ENCODE measurements at places on chromosomes 2 and 18.

DNA sequence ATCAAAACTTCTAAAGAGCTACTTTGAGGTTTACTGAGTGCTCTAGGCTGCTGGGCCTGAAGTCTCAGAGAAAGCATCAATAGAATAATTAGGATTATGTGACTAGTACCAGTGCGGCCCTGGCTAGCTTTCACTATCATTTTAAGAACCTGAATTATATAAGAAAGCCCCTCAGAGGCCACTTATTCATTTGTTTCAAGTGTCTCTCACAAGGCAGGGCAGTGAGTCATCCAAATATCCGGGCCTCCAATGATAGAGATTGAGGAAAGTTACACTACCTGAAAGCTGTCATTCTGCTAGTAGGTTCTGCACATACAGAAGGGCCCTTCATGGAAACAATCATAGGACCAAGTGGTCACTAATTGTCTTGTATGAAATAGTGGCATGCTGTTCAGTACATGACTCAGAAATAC, 193.1 kb downstream of the L3MBTL4 start:
- DNase-seq: no peak

DNA sequence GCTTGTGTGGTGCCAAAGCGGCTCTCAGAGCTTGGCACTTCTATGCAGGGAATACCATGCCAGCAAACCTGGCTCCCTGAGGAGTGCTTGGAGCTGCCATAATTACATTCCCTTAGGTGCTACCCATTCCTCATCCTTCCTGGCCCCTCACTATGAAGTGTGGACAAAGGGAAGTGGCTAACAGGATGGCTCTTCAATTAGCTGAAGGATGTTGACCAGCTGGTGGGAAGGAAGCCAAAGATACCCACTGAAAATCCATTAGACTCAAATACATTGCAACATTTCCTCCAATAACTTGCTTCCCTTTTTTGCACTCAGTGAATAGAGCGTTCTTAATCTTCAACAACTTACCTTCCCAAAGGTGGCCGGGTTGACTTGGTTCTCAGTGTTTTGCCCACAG, 8.5 kb downstream of the RFX8 start:
- DNase-seq: no peak

GRCh38 chr2:44598330-44599119, 236.8 kb downstream of the CAMKMT start:
- DNase-seq: no peak

DNA sequence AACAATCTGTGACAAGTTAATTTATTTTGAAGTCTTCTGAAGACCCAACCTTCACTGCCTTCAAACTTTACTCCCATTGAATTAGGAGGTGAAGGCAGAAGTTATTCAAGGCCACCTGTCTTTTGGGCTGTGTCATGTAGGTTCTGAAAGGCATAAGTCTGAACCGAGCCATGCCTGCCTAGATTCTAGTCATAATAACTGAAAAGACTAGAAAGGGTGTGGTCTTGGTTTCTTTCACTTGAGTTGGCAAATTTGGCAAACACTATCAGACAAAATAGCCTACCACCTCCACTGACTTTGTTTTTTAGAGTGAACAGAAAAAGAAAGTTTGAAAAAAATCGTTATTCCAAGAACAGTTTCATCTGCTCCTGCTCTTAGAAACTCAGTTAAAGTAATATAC, 38.4 kb downstream of the PPM1B start:
- DNase-seq: no peak

DNA sequence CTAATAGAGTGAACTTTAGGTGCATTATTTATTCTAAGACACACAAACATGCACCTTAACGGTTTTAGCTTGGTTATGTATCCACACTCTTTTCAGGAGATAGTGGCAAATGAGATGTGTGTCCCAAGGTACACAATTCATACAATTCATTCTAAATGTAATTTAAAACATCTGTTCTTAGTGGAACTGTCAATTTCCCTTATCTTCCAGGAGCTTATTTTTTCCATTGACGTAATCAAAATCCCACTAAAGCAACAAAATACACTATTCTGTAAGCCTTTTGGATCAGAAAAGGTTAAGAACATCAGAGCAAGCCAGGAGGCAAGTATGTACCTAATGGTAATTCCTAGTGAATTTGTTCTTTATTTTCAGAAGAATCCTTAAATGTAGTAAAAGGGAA, 19.8 kb downstream of the EIF2AK3 start:
- no peak for DNase-seq

DNA sequence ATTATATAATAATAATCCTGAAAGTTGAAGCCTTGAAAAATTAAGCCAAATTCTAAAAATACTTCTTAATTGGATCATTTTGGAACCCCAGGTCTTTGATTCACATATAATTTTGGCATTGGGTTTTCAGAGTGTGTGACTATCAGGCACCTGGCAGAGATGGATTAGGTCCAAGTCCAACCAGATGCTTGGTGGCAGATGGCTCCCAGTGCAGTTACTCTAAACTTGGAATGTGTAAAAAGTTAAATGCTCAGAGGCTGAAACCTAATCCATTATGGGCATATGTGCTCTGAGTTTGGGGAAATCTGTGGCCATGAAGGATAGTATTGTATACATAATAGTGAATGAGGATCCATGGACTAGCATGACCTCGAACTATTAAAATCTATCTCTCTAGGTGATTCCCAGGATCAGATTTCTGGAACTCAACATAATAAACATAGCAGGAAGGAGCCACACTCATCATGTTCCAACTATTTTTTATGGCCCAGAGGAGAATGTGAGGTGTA, 333.0 kb downstream of the RPRM start:
- DNase-seq: no peak

- DNase-seq: no peak
Measured at GRCh38 chr2:54330926-54331835, 75.2 kb upstream of the TSPYL6 start.

- DNase-seq: no peak
Measured at GRCh38 chr2:65382323-65382722, 50.1 kb downstream of the SPRED2 start.

- no peak for DNase-seq
Measured at GRCh38 chr2:43123028-43123427, 103.4 kb downstream of the ZFP36L2 start.

- DNase-seq: no peak
Measured at GRCh38 chr2:26461601-26462023, 16.3 kb downstream of the OTOF start.

- no peak for DNase-seq
Measured at GRCh38 chr2:61926531-61927477, 21.3 kb downstream of the COMMD1 start.

DNA sequence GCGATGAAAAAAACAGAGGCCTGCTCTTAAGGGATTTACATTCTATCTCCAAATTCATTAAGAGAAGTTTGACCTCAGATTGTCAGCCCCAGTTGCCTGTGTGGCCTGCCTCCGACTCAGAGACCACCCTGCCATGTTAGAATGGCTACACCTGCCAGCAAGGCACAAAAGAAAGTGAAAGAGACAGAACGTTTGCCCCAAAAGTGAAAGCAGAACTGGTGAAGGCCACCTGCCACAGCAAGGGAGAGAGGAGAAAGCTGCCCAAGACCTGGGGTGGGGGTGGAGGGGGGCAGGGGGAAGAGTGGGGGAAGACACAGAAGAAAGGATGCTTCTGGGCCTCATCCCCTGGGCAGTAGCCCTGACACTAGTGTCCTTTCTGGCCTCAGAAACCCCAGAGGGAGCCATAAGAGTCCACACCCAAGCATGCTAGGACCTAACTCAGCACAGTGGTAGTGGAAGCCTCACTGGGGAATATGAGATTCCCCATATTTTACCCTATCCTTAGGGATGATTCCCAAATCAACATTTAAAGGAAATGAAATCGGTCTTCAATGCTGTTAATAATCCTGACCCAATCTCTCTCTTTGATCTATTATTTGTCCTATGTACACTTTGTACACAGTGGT, 389.7 kb downstream of the TXNL1 start:
- no peak for DNase-seq

- no peak for DNase-seq
Measured at GRCh38 chr2:107437807-107438206, 388.9 kb upstream of the RGPD4 start.

DNA sequence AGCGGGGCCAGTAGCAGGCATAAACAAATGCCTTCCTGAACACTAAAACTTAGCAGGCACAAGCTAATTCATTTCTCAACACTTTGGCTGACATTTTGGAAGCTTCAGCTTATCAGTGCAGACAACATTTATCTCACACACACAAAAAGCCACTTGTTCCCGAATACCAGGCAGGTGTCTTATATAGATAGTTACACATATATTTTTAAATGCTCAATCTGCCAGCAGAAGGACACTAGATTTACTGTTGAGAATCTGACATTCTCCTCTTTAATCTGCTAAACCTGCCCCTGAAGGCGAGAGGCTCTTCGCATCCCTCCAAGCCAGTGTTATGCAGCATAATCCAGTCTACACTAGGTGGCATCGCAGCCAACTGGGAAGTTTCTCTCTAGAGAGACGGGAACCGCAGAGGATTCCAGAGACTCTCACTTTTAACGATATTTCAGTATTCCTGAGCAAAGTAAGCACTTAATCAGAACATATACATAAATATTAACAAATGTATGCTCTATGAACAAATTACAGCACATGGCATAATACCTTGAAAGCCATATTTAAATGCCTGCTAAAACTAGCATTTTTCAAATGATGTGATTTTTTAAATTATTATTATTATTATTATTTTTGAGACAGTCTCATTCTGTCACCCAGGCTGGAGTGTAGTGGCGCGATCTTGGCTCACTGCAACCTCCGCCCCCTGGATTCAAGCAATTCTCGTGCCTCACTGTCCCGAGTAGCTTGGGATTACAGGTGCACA, 90.2 kb upstream of the SCG2 start:
- no peak for DNase-seq

DNA sequence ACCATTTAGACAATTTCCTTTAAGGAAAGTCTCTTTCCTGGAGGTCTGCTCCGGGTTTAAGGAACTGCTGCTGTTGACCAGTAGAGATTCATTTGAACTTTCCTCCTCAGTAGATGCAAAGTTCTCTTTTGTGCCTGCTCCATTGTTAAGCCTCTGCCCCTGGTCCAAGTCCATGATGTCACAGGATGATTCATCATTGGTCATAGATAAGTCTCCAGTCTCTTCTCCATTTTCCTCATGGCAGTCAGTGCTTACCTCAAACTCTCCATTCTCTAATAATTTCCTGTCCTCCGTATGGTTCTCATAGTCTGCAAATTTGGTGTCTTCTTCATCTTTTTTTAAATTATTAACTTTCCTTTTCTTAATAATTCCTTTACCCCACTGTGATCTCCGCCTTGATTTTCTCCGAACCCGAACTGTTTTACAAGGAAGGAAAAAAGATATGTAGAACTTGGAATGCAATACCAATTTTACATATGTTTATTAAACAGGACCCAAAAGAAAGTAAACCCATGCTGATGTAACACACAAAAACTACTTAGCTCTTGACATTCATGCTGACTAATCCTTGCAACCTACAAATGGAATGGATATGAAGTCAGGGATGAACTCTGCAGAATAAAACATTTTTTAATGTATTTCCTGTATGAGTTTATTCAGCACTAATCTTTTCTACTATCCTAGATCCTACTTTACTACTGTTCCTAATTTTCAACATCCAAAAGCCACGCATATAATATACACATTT, 169.1 kb downstream of the ATAD2B start:
- DNase-seq: no peak

DNA sequence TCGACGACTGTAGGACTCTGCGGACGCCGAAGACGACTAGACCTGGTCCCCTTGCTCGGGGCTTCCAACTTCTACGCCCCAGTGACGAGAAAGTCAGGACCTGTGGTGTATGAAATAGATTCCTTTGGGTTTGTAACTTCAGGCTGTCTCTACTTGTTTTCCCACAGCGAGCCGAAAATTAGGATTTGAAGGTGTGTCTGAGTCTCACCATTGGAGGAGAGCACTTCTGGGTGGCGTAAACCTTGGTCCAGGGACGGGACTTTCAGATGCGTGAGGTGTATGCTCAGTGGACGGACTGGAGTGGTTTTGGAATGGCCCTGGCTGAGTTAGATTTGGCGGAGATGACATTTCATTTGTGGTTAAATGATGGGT, 1.3 kb downstream of the BIRC6 start:
- peak; percentile 2 for DNase-seq

GRCh38 chr2:108401800-108402199, 24.0 kb downstream of the SULT1C4 start:
- DNase-seq: no peak

GRCh38 chr2:100235581-100235980, 86.7 kb downstream of the LONRF2 start:
- DNase-seq: no peak

GRCh38 chr2:202014318-202014717, 19.3 kb upstream of the FZD7 start:
- no peak for DNase-seq

- DNase-seq: no peak
Measured at GRCh38 chr2:8606226-8606625, 75.6 kb upstream of the ID2 start.

DNA sequence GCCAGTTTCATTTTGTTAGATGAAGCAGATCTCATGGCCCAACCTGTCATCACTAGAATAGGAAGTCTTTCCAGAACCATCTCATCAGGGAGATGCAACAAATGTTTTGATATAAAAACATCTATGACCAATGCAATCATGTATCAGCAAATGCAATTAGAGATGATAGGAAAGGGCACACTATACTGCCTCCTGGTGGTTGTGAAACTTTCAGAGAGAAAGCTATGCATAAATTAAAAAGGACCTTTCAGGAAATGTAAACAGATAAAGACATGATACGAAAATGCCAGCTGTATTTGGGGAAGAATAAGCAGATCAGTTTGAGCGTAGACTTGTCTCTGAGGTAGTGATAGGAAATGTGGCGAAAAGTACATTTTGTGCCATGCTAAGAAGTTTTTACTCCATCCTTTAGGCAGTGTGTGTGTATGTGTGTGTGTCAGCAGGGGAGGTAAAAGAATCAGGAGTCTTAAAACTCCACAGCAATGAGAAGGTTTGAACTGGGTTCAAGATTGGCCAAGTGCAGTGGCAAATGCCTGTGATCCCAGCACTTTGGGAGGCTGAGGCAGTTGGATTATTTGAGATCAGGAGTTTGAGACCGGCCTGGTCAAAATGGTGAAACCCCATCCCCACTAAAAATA, 479.3 kb downstream of the CPS1 start:
- DNase-seq: no peak

GRCh38 chr2:10478916-10479315, 30.8 kb upstream of the ODC1 start:
- no peak for DNase-seq

DNA sequence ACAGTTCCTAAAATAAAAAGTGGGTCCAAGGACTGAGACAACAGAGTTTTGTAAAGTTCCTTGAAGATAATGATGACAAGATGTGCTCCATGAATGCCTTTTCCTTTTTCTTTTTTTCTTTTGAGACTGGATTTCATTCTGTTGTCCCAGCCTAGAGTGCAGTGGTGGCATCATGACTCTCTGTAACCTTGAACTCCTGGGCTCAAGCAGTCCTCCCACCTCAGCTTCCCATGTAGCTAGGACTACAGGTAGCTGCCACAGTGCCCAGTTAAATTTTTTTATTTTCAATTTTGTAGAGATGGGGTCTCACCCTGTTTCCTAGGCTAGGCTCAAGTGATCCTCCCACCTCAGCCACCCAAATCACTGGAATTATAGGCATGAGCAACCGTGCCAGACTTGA, 16.1 kb upstream of the TTC27 start:
- no peak for DNase-seq

Data from effector memory CD8-positive, alpha-beta T cell (primary cell).